ENCODE measurements at places on chromosomes 7 and 10.

GRCh38 chr7:26318921-26319320, 27.3 kb downstream of the SNX10 start:
- no peak for DNase-seq

DNA sequence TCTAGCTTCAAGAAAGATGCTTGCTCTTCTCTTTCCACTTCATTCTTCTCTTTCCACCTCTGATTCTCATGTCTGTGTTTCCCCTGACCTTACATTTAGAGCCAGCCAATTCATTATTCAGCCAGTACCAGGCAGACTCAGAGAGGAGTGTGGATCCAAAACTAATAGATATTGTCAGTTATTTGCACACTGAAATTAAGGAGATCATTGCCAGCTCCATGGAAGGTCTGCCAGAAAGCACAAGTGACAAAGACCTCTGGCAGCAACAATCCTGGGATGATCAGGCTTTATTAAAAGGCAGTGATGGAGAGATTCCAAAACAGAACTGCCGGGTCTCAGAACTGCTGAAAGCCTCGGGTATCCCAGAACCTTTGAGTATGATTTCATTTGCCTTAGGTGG, 749.4 kb downstream of the XPNPEP1 start:
- no peak for DNase-seq

DNA sequence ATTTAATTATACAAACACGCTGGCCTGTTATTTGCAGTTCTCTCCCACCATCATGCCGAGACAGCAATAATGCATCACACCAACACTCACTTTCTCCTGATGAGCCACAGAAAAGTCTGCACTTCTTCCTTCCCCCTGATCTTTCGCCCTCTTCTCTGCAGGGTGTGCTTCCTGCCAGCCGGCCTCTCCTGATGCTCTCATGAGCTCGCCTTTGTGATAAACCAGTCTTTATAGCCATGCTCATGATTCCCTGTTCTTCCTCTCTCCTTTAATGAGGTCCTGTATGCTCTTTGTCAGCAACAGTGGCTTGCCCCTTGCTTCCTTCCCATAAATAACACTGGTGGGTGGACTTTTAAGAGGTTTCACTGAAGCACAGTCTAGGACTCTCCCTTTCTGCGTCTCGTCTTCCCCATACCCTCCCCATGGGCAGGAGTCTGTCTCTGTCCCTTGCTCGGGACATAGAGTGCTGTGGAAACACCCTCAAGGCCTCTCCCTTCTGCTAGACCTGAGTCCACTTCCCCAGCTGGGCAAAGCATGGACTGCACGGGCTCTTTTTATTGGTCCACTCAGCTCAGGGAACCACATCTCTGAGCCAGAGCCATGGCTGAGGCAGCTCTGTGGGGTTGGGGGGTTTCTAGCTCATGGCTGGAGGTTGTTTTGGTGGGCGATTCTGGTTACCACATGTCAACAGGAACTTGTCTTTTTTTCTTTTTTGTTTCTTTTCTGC, 133.9 kb downstream of the C10orf105 start:
- no peak for DNase-seq

DNA sequence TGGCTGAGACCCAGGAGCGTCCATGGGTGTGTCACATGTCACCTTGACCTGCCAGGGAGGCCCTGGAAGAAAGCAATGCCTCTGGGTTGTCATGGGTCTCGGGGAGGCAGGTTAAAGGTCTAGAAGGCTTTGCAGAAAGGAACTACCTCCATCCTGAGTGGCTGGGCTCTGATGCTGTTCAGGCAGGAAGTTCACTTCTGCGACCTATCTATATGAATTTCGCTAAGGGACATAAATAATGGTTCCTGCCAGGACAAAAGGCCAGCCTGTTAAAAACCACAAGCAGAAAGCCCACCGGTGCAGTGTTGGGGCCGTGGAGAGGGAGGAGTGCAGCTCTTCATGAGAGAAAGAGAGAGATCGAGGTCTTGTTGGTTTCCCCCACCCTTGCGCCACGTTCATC, 182.9 kb downstream of the PTPN20 start:
- no peak for DNase-seq

DNA sequence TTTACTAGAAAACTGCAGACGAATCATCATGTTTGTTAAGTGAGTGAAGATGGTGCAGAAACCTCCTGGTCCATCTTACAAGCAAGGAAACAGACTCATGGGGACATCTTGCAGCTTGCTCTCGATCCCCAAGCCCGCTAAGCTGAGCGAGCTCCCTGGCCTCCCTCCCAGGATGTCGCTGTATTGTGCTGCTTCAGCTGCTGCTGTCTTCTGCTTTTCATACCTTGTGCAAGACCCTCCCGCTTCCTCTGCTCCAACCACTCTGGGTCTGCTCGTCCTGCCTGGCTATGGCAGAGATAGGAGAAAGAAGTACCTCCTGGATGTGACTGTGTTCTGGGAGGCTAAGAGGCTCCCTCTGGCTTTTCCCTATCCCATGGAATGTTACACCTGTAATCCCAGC, 285.2 kb upstream of the FZD8 start:
- DNase-seq, result no peak

DNA sequence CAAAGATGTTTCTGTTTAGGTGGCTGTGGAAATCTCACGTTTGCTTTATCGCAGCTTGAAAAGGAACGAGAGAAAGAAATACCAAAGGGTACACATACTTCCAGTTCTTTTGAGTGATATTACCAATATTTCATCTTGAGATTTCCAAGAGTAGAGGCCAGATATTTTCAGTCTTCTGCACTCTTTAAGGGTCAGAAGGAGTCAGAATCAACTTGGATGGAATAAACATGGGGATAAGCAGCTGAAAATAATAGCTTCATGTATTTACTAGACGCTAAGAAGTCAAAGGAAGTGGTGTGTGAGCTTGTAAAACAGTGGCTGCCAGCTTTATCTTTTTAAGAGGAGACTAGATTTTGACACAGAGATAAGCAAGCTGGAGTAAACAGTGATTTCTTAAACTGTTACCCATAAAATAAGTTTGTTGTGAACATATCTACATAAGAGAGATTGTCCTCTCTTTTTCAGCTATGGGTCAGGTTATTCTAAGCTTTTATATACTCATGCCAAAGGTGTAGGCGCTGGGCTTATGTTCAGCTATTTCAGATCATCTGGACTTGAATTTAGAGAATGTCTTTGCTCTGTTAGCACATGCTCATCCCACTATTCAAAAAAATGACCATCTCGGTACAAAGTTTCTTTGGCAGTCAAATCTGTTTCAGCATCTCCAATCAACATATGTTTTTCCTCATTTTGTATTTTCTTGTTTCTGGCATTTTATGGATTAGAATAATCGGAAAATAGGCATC, 170.8 kb upstream of the TCF7L2 start:
- DNase-seq, result no peak

DNA sequence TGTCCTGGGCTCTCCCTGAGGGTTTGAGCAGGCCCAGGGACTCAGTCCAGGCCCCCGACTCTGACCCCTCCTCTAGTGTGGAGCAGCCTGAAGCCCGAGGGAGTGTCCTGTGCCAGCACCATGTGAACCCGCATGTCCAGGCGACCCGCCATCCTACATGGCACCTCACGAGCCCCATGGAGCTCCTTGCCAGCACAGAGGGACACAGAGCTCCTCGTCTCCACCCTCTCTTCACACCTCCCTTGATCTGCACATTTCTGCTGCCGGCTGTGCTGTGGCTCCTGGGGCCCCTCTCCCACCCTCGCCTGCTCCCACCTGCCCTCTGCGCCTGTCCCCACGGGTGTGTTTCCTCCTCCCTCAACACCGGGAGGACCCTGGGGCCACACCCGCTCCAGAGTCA, 103.5 kb downstream of the ADARB2 start:
- DNase-seq, result no peak

DNA sequence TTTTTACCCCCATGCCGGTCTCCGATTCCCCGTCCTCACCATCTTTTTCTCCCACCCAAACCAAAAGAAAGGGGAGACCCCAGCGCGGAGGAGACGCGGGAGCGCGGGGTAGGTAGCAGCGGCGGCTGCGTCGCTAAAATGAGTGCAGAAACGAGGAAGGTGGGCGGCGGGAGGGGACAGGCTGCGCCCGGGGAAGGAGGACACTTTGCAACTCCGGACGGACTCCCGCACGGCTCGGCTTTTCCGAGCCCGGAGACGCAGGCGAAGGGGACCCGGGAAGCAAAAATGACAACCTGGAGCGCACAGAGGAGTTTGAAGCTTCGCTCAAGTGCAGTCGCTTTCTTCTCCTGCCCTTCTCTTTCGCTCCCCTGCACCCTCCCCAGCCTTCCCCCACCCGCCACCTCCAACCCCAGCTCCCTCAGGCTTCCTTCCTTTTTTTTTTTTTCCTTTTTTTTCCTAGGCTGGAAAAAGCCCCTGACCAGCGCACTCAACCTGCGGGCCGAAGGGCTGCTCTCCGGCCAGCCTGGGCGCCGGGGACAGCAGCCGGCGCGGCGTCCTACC, 453 bp downstream of the SFMBT2 start:
- no peak for DNase-seq

- no peak for DNase-seq
Observed at GRCh38 chr10:27447540-27447939, 56.6 kb upstream of the RAB18 start.

DNA sequence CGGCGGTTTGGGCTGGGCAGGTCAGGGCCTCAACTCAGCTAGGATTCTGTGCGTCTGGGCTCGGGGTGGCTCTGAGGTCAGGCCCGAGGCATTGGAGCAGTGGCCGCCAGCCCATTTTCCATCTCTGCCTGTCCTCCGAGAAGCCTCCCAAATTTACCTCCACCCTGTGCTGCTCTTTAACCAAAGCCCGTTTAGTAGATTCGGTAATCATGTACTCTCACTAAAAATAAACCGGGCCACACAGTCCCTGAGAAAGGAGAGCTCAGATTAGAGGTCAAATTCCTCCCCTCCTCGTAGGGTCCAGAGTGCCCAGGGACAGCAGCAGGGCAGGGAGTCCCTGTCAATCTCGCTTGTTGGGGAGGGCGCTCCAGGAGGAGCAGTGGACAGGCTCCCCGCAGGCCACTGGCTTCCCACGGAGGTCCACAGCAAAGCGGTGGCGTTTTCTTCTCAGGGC, 88.7 kb upstream of the CHST15 start:
- no peak for DNase-seq

DNA sequence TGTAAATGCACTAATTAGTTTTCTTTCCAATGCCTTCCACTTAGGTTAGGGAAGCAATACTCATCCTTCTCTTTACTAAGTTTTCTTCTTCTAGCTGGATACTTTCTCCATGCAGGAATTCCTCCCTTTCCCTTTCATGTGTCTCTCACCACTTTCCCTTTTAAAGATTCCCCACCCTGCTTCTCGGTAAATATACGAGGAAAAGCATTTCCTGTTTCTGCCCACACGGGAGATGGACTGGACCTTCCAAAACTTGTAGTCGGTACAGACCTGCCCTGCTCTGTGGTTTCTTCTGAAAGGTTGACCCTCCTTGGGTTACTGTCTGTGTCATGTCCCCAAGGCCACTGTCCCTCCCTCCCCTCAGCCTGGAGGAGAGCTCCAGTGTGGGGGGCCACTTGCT, 58.9 kb upstream of the LYZL2 start:
- no peak for DNase-seq

- DNase-seq, result no peak
Observed at GRCh38 chr10:124619195-124619594, 125.0 kb downstream of the FAM53B start.

DNA sequence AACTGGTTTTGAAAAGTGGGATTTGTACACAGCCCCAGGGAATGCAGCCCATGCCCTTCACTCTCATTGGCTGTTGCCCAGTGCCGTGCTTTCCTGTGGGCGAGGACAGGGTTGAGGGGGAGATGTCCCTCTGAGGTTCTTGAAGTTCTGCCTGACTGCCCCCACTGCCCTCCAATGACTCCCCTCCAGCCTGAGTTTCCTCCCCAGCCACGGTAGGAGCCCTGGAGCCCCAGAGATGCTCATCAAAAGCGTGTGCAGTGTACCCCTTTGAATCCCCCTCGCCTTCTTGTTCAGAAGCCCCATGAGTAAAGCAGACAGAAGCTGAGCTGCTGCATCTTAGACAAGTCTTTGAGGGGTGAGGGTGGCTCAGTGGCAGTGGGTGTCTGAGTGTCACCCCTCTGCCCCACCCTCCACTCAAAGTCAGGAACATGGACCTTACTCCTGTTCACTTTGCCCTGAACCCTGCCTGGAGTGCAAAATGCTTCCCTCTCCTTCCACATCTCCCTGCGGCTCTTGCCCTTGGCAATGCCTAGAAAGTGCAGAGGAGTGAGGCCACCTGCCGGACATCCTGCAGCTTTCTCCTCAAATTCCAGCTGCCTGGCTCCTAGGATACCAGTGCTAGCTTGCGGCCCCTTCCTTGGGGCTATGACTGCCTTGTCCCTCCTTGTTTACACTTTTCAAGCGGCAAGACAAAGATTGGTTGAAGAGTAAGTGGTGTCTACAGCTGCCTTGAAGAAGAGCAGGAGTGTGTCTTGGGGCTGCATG, 19.9 kb downstream of the FAM241B start:
- no peak for DNase-seq

GRCh38 chr7:75928568-75928914, 13.6 kb downstream of the POR start:
- DNase-seq, result no peak

GRCh38 chr10:24035761-24036160, 173.2 kb upstream of the KIAA1217 start:
- DNase-seq, result no peak

Data from anterior cingulate cortex (tissue), 58 donors.